ENCODE measurements at places on chromosomes 16 and 17. TPM values are rescaled to one million over a fixed set of nuclear protein-coding genes. Genes with fewer than 3 reads are reported as not detected.

The NTN3 gene
- polyA plus RNA-seq, result 0.31 TPM

The PALB2 gene
- 6.5 TPM for polyA plus RNA-seq

The HASPIN gene
- 1.3 TPM for polyA plus RNA-seq

The KIFC3 gene
- 31.2 TPM for polyA plus RNA-seq

The C16orf54 gene
- polyA plus RNA-seq, result not detected

The FBXL19 gene
- 7.1 TPM for polyA plus RNA-seq

The TBC1D3C gene
- polyA plus RNA-seq, result not detected

The ABCA8 gene
- polyA plus RNA-seq, result 9.7 TPM

The HOXB7 gene
- polyA plus RNA-seq, result 11.3 TPM

The MTHFSD gene
- polyA plus RNA-seq, result 16.7 TPM

The HSF5 gene
- not detected for polyA plus RNA-seq

The TUFM gene
- polyA plus RNA-seq, result 110 TPM

The HS3ST4 gene
- not detected for polyA plus RNA-seq

The TUBG2 gene
- polyA plus RNA-seq, result 7.8 TPM

Measured in AG04450 (cell line).